ENCODE measurements at places on chromosomes 2 and 18. TPM values are rescaled to one million over a fixed set of nuclear protein-coding genes. Genes with fewer than 3 reads are reported as not detected.

GRCh38 chr2:33321236-33321771 lies 155.1 kb upstream of the RASGRP3 start:
- no peak overlapping the region for H3K27ac ChIP-seq
- H3K27me3 ChIP-seq, result peaks cover 8% of the 10 kb centered on the region
- H3K4me3 ChIP-seq, result peak overlapping the region; percentile 74
- DNase-seq, result no peak

DNA sequence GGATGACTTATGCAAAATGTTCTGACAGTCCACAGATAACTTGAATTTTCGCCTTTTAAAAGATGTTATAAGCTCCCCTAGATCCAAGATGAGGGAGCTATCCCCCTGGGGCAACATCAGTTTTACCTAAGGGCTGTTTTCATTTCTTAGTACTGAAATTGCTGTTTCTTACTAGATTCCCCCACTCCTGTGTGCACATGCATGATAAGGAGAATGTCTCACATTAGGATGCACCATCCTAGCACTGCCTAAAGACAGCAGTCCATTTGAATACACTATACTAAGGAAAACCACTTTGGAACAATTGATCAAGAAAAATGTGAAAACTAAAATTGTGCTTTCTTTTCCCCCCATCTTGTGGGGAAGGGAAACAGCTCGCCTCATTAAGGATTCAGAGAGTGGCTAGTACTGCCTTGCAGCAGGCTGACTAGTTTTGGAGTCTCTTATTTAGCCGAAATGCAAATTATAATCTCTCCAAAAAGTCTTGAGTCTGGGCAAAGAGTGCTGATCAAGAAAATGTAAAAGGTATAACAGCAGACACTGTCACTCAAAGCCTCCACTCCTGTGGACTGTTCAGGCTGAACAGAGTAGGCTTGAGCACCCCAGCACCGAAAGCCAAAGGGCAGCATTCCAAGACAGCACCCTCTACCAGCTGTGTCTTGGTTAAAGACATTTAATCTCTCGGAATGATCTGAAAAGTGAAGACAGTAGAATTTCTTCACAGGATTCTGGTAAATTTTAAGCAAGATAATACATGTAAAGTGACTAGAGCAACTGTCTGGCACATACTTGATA lies 65.0 kb downstream of the ZNF385B start:
- H3K27me3 ChIP-seq, result peaks cover 11% of the 10 kb centered on the region
- H3K36me3 ChIP-seq, result no peaks in the 10 kb centered on the region
- no peaks in the 10 kb centered on the region for H3K4me1 ChIP-seq
- DNase-seq, result no peak
- H3K27ac ChIP-seq, result no peak overlapping the region

DNA sequence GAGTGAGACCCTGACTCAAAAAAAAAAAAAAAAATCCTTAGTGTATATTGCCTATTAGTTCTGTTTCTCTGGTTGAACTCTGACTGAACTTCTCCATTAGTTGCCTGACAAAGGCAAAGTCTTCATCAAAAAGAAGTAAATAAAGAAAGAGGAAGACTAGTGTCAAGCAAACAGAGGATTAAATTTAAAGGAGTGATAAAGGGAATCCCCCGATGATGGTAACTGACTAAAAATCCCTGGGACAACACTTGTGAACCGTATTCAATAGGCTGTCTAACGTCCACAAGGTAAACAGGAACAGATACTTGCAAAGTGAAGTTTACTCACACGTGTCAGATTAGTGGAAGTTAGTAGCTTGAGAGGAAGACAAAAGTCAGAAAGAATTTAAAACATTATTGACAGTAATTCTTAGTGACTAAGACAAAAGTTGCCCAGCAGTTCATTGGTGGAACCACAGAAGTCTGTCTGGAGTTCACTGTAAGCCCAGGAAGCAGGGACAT lies 26.2 kb upstream of the SPOPL start:
- H3K27ac ChIP-seq, result no peak overlapping the region
- DNase-seq, result no peak
- no peak overlapping the region for H3K4me3 ChIP-seq
- no peaks in the 10 kb centered on the region for H3K36me3 ChIP-seq
- no peaks in the 10 kb centered on the region for H3K4me1 ChIP-seq
- H3K27me3 ChIP-seq, result peaks cover 10% of the 10 kb centered on the region

Gene IGFBP2
- total RNA-seq, result not detected

DNA sequence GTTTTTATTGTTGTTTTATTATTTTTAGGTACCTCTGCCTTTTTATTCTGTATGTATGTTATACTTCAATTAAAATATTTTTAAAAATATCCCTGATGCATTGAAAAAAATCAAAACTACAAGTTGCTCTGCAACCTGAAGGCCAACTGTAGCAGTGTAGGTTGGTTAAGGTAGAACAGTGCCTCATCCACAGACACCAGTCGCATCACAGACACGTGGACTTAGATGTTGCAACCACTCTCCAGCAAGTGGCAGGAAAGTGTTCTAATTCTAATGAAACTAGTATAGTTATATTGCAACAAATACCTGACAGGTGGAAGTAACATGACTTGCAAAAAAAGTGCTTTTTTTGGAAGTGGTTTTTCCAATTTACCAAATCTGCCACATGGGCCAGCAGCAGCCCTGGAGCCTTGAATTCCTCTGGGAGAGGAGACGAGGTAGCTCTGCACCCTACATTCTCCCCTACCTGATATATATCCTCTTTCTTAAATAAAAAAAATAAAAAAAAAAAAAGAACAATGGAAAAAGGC lies 28.4 kb upstream of the SLC3A1 start:
- H3K4me1 ChIP-seq, result peaks cover 13% of the 10 kb centered on the region
- H3K27ac ChIP-seq, result no peak overlapping the region
- H3K4me3 ChIP-seq, result no peak overlapping the region
- no peaks in the 10 kb centered on the region for H3K36me3 ChIP-seq
- no peak for DNase-seq

DNA sequence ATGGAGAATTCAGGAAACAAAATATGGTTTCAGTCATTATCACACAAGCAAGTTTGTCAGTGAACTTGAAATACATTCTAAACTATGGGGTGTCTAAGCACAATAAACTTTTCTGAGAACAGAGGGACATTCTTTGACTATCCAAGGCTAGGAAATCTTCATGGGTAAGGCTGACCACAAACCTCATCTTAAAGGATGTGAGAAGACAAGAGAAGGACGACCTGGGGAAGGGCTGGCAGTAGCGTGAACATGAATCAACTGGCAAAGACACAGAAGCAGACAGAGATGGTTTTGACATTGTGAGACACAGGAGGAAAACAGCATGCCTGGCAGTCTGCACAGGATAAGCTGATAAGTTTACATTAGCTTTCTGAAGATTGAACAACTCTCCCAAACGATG lies 752.4 kb upstream of the SLC8A1 start:
- no peak for DNase-seq
- no peak overlapping the region for H3K4me3 ChIP-seq
- H3K27me3 ChIP-seq, result no peaks in the 10 kb centered on the region
- no peaks in the 10 kb centered on the region for H3K4me1 ChIP-seq

Gene ANKRD62
- not detected for total RNA-seq

Gene HOXD10
- not detected for total RNA-seq

DNA sequence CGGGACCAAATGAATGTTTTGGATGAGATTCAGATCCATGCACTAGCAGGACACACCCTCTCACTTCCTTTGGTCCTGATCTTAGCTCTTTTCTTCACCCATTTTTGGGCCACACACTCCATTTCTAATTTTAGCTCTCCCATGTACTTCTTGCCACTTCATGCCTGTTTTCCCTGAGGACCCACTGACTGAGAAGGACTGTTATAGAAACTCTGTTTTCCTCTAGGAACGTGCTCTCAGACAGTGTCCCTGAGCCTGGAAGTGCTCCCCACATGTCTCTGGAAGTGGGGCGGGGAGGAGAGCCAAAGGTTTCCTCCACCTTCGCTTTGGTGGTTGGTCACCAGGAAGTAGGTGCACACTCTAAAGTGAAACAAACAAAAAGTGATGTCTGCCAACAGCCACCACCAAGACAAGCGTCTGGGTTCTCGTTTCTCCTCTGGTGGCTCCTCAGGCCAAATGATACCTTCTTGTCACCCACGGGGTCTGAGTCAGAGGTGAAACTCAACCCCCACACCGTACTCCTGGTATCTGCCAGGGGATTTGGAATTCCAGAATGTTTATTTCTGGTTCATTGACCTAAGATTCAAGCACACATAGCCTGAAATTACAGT lies 74.7 kb downstream of the MERTK start:
- H3K36me3 ChIP-seq, result peaks cover 5% of the 10 kb centered on the region
- H3K27ac ChIP-seq, result no peak overlapping the region
- peaks cover 23% of the 10 kb centered on the region for H3K27me3 ChIP-seq
- peaks cover 5% of the 10 kb centered on the region for H3K4me1 ChIP-seq

Gene FSIP2
- 0.50 TPM for total RNA-seq

DNA sequence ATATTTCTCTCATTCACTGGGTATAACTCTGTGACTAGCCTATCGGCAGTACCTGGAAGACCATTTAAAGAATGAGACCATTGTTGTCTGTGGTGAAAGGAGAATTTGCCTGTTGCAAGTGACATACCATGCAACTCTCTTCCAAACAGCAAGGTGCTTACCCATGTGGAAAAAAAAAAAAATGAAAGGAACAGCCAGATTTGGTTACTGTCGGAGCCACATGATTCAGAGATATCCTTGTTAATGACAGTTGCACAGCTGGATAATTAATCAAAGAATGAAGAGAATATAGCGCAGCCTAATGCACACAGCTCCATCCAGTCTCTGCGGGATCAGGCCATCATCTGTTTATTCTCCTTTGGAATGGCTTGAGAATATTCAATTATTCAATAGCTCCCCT lies 141.8 kb downstream of the HRH4 start:
- no peak overlapping the region for H3K27ac ChIP-seq
- peaks cover 35% of the 10 kb centered on the region for H3K27me3 ChIP-seq
- H3K4me1 ChIP-seq, result no peaks in the 10 kb centered on the region
- H3K4me3 ChIP-seq, result no peak overlapping the region

- no peaks in the 10 kb centered on the region for H3K36me3 ChIP-seq
- DNase-seq, result no peak
- H3K4me1 ChIP-seq, result no peaks in the 10 kb centered on the region
- H3K4me3 ChIP-seq, result no peak overlapping the region
- no peak overlapping the region for H3K27ac ChIP-seq
Measured at GRCh38 chr18:27887287-27887686, 289.6 kb downstream of the CDH2 start.

DNA sequence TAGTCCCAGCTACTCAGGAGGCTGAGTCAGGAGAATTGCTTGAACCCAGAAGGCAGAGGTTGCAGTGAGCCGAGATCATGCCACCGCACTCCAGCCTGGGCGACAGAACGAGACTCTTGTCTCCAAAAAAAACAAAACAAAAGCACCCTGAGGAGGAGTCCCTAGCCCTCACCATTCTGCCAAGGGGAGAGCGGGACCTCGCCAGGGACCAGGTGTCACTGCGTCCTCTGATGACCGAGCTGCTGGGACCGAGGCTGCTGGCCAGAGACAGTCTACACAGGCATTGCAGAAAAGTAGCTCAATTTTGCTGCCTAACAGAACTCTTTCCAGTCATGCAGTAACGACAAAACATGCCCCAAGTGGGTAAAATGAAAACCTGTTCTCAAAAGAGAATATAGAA lies 18.4 kb downstream of the NCK2 start:
- H3K27ac ChIP-seq, result peak overlapping the region; percentile 99
- peak overlapping the region; percentile 74 for H3K4me3 ChIP-seq
- no peak for DNase-seq
- no peaks in the 10 kb centered on the region for H3K27me3 ChIP-seq
- H3K4me1 ChIP-seq, result peaks cover 61% of the 10 kb centered on the region

GRCh38 chr18:35610724-35611123 lies 29.2 kb downstream of the GALNT1 start:
- H3K27ac ChIP-seq, result no peak overlapping the region
- peaks cover 15% of the 10 kb centered on the region for H3K4me1 ChIP-seq
- DNase-seq, result no peak
- H3K36me3 ChIP-seq, result no peaks in the 10 kb centered on the region
- no peak overlapping the region for H3K4me3 ChIP-seq

Measured in T-helper 17 cell (primary cell).